Natural killer cell treated with Interleukin-12 subunit alpha and Interleukin-12 subunit beta and Interleukin-15 and Interleukin-18, amount 100 ng/mL, for 72 hours (primary cell): ENCODE measurements at places on chromosomes 4 and X. TPM values are rescaled to one million over a fixed set of nuclear protein-coding genes. Genes with fewer than 3 reads are reported as not detected.

NXF2 gene
- total RNA-seq, result not detected

AGA gene
- total RNA-seq, result 15.1 TPM

DNA sequence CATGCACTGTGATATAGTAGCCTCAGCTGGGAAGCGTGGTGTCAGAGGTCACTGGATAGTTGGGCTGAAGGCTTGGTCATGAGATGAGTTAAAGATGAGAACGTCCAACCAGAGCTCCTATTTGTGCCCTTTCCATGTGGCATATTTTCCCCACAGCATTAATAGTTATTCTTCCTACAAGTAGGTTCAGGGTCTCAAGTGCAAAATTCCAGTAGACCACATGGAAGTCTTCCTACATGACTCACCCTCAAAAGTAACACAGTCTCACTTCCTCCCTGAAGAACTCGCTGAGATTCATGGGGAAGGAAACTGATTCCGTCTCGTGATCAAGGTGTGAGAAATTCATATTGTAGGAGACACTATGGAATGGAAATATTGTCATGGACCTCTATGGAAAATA is 1212.5 kb upstream of the PRKX start:
- DNase-seq, result no peak

- DNase-seq, result no peak
Measured at GRCh38 chrX:106599411-106599810, 12.4 kb upstream of the RADX start.

GRCh38 chrX:135346975-135347374 is 37.7 kb downstream of the ETDC start:
- no peak for DNase-seq

DNA sequence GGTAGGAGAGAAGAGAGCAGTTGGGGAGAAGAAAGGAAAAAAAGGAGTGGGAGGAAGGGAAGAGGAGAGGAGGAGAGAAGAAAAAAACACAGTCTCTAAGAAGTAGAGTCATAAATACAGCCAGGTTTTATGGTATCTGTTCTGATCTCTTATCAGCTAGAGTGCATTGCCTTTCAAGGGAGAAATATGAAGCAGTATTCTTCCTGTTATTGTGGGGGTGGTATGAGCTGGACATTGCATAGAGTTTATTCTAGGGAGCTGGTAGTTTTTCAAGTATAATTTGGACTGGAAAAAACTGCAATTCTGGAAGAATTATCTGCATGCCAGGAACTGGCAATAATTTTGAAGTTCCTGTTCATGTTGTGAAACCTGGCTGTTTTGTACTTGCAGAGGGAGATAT is 54.9 kb upstream of the TAB3 start:
- DNase-seq, result no peak

- DNase-seq, result peak; percentile 79
Measured at GRCh38 chr4:2484993-2485392, 16.1 kb downstream of the RNF4 start.

DNA sequence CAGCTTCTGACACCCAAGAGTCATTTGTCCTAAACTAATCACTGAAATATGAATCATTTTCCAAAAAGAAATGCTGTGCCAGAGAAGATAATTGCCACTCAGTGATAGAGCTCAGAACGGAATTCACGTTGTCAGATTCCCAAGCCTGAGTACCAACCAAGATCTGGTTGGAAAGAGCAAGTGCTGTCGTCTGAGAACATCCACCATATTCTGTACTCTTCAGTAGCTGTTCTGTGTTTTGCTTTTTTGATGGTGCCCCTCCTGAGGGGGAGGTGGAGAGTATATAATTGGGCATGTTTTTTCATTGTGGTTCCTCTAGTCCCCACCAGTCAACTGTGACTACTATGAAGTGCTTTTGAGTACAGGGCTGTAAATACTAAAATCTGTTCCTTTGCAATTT is 13.2 kb downstream of the RUFY3 start:
- no peak for DNase-seq
